ENCODE measurements at places on chromosomes 16 and 17.

- DNase-seq, result peak; percentile 41
Measured at GRCh38 chr17:32755045-32755805, 121.7 kb downstream of the MYO1D start.

GRCh38 chr16:81486540-81487061 is 42.0 kb downstream of the CMIP start:
- DNase-seq, result peak; percentile 56

- no peak for DNase-seq
Measured at GRCh38 chr17:62948370-62948769, 17.7 kb upstream of the TANC2 start.

- DNase-seq, result no peak
Measured at GRCh38 chr16:23469814-23470213, 16.8 kb upstream of the COG7 start.

- no peak for DNase-seq
Measured at GRCh38 chr17:39634384-39634871, 2.5 kb upstream of the STARD3 start.
